ENCODE measurements at places on chromosomes 2 and 18. TPM values are rescaled to one million over a fixed set of nuclear protein-coding genes. Genes with fewer than 3 reads are reported as not detected.

The CPS1 gene
- total RNA-seq = 6.9 TPM

The PSMA8 gene
- not detected for total RNA-seq

The SLC9A4 gene
- total RNA-seq = not detected

The UPP2 gene
- total RNA-seq = not detected

The ACAA2 gene
- total RNA-seq = 32.9 TPM

The MERTK gene
- total RNA-seq = 18.9 TPM
